Activated T-cell treated with anti-CD3 and anti-CD28 coated beads for 48 hours (primary cell): ENCODE measurements at places on chromosomes 6 and 20.

DNA sequence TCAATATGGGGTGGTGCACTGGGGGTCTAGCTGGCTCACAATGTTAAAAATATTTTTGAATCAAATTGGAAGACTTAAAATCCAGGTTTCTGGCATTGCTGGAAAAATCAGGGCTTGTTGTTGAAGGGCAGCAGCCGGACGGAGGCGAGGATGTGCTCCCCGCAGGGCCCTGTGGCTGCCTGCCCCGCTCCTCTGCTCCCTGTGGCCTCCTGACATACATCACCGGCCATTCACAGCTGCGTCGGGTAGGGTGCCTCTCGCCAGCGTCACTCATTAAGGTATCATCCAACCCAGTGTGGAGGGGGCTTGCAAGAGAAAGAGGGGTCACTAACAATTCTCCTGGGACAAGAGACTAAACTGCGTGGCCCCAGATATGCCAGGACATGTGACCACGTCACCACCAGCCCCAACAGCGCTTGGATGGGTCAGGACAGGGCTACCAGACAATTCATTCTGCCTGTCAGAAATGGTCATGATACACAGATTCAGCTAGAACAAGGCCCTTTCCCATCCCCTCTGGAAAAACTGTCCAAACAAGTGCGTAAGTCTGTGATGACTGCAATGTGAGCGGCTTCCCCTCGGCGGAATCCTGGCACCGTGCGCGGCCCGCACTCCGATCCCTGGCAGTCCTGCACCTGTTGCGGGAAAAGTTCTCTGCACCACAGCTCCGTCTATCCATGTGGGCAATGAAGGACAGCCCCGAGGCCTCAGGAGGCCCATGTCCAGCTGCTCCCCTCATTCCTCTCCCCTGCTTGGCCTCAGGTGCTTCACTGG lies 12.0 kb downstream of the GATA5 start:
- no peak for DNase-seq

DNA sequence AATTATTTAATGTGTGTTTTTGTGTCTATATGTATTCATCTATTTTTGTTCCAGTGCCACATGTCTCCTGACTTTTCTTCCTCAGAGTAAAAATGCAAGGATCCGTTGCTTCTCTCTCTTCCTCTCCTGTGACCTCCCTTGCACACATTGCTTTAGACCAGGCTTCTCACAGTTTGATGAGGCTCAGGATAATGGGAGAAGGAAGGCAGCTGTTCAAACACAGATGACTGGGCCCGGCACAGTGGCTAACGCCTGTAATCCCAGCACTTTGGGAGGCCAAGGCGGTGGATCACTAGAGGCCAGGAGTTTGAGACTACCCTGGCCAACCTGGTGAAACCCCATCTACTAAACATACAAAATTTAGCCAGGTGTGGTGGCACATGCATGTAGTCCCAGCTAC lies 241.9 kb downstream of the SAMD5 start:
- DNase-seq = no peak

DNA sequence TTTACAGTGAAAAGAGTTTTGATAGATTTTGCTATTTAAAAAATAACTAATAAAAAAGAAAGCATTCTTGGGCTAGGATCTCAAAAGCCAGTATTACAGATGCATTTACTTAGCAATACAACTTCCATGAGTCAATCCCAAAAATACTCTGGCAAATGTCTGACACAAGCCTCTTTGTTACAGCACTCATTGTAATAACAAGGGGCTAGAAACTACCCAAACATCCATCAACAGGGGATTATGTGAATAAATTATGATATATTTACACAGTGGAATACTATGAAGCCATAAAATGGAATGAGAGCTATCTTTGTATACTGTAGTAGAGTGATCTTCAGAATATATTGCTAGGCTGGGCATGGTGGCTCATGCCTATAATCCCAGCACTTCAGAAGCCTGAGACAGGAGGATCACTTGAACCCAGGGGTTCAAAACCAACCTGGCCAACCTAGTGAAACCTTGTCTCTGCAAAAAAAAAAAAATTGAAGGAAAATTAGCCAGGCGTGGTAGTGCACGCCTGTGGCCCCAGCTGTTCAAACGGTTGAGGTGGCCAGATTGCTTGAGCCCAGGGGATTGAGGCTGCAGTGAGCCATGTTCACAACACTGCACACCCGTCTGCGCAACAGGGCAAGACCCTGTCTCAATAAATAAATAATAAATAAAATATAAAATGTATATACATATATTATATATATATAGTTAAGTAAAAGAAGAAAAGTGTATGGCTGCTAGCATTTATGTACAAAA lies 34.7 kb upstream of the TOP1 start:
- DNase-seq = no peak

GRCh38 chr20:62156592-62157386 lies 13.2 kb downstream of the SS18L1 start:
- DNase-seq = peak; percentile 75

DNA sequence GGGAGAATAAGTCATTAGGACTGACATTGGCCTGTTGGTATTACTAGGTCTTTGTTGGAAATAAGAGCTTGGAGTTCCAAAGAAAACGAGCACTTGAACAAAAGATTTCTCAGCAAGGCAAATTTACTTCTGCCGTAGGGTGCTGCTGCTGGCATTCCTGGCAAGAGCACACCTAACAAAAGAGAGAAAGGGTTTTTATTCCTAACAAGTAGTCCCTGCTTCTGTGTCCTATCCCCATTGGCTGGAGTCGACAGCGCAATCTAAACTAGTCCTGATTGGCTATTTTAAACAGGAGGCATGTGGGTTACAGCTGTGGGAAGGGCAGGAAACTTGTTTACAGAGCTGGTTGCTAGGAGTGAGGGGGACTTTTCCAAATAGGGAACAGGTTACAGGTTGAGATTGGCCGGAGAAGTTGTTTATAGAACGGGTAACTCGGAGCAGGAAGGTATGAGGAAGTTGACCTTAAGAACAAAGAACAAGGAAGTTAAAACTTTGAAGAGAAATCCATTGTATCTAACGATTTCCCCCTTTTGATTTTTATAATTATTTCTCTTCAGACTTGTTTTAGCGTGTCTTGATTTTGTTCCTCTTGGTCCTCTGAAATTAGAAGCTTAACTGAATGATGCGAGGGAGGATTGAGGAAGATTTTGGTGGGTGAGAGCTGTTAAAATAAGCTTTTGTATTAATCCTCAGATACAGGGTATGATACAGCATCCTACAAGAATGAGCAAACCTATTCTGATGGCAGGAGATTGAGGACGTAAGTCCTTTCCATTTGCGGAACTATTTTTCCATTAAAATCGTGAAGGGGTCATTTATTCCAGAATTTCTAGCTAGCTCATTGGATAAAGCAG lies 3.4 kb upstream of the ZNFX1 start:
- DNase-seq = no peak

DNA sequence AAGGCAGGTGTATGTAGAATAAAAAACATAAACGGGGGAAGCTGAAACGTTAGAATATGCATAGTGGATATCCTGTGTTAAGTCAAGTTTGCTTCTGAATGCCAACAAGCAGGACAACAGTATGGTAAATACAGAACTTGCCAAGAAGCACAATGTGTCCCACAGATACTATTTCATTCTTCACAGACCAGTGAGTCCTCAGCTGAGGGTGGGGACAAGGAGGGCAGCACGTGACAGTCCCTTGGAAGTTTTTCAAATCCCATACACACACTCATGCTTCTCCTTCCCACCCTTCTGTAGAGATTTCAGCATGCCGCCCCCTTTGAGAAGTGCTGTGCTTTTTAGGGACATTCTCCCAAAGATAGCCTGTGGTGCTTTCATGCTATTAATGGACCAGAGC lies 268.5 kb upstream of the ECI2 start:
- no peak for DNase-seq

DNA sequence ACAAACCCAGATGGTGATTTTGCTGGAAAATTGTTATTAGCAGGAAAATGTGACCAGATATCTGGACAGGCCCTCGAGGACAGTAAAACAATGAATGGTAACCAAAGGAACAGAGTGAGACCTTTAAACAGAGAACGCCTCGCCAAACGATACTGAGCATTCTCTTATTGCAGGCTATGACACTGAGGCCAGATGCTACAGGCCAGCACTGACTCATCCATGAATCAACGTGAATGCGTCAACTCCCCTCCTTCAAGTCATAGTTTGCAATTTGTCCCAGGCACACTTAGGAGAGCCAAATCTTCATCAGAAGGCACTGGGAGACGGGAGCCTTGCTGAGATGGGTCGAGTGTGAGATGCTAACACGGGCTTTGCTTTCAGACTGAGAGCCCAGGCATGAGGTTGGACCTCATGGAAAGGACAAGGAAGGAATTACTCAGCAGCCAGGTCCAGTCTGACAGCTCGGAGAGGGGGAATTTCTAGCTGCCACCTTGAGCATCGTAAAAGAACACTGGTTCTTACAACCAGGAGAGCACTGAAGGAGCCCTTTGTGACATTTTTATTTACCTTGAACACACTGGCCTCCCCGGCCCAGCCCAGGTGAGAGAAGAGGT lies 60.7 kb downstream of the BMP7 start:
- no peak for DNase-seq

DNA sequence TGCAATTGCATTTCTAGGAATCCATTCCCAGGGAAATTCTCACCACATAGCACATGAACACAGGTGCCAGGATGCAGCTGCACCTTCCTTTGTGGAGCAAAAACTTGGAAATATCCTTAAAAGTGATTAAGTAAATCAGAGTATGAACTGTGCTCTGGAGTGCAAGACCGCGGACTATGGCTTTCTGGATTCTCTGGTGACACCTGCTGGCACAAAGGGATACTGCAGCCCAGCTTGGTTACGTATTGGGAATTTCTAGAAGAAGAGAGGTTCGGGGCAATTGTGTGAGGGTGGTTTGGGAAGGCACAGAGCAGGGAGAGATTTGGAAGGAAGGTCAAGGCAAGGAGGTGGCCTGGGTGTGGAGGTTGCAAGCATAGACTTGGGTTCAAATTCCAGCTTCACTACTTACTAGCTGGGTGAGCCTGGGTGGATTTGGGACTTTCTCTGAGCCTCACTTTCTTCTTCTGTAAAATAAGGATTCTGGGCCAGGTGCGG lies 15.9 kb upstream of the PEDS1 start:
- DNase-seq = peak; percentile 73

GRCh38 chr6:52284131-52284459 lies 447 bp downstream of the MCM3 start:
- DNase-seq = peak; percentile 59

DNA sequence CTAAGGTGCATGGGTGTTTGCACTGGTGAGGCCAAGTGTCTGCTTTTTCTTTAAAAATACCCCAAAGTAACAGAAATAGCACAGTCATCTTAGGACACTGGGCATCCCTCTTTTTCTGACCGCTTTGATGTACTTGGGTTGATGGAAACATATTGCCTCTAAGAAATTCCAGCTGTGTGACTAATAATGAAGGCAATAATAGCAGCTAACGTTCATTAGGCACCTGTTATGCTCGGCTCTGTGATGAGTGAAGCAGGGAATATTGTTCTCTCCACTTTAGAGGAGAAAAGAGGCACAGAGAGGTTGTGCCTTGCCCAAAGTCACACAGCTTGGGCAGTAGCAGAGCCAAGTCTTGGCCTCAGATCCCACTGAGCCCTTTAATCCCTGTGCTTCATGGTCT lies 100.7 kb downstream of the F13A1 start:
- DNase-seq = no peak

DNA sequence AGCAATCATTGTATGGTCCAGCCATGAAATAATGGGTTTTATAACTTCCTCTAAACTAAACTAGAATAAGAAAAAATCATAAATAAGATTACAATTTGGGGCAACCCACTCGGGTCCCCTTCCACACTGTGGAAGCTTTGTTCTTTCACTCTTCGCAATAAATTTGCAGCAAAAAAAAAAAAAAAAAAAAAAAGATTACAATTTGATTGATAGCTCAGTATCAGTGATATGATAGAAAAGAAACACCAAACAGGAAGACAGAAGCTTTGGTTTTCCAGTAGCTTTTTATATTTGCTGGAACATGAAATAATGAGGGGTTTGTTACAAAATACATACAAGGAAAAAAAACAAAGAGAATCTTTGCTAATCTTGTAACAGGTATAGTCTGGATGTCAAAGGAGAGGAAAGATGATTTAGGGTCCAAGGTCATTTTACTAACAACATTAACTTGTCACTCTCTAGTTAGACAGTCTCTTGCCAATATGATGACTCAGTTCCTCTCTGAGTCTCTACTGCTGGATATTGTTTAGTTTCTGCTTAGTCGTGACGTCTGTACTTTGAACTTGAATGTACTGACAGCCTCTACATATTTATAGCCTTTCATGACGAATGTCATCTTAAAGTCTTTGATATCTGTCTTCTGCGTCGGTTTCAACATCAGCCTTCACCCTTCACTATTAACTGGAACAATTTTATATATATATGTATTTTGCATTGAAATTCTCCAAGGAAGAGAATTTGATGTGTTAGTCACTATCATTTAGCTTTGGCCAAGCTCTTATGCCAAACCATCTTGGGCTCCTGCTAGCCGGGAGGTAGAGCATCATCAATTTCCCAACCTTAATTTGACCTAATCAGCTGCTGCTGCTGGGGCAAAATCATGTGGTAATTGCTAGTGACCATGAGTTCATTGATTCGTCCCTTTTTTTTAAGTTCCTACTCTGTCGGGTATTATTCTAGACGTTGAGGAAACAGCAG lies 213.1 kb upstream of the STXBP5 start:
- no peak for DNase-seq

DNA sequence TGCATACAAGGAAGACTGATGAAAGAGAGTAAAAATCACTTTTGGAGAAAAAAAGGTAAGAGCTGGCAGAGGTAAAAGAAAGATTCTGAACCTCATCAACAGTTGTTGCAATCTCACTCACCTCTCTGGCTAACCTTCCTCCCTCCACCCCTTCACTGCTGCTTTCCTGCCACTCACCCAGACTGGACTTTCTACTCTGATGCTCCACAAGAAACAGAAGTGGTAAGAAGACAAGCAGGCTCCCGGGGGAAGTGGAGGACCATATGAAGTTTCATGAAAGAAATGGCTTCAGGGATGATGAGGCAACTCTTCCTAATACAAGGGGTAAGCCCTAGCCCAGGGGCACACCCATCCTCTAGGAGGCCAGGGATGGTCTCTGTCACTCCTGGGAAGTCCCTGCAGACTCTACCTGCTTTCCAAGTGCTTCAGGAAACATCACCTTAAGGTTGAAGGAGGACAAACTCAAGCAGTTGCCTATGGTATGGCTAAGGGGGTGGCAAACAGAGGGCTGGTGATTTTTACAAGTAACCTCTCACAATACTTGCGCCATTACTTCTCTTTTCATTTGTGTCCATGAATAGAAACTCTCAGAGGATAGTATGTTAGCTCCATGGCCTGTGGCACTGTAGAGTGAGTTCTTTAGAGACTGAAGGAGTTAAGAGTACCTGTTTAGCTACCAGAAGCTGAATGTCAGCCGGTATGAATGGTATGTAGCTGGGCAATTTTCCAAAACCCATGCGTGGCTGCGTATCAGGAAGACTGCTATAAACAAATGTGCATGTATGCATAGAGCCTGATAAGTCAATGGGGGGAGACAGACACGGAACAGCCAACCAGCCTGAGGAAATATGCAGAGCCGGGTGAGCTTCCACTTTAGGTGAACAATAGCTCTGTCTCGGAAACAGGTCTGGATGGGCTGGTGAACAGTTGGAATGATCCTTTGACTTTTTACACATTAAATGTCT lies 112.0 kb downstream of the BACH2 start:
- DNase-seq = no peak

- no peak for DNase-seq
Observed at GRCh38 chr6:2950713-2951112, 20.7 kb downstream of the SERPINB6 start.

- DNase-seq = no peak
Observed at GRCh38 chr20:2381303-2381702, 602 bp downstream of the TGM6 start.
